ENCODE measurements at places on chromosomes 1 and 21.

DNA sequence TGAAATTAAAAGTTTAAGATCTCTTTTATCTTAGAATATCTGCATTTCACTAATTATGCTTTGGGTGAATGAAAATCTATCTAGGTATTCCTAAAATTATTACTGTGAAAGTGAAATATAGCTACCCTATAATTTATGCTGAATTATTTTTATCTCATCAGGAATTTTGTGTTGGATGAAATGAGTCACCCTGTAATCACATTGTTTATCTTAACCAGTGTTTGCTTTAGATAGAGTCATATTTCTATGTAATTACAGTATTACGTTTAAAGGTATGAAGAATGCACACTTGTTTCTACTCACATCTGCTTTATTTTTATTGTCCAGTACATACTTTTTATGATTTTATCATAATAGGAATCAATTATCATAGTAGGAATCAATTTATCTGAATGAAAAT, 249.2 kb downstream of the NCAM2 start:
- H3K36me3 ChIP-seq: no peaks in the 10 kb centered on the region
- H3K27me3 ChIP-seq: no peaks in the 10 kb centered on the region
- no peak overlapping the region for H3K4me3 ChIP-seq
- no peak for DNase-seq
- no peak overlapping the region for H3K27ac ChIP-seq

- no peak overlapping the region for H3K4me3 ChIP-seq
- no peaks in the 10 kb centered on the region for H3K27me3 ChIP-seq
- H3K36me3 ChIP-seq: peaks cover 2% of the 10 kb centered on the region
- DNase-seq: no peak
- no peak overlapping the region for H3K27ac ChIP-seq
Observed at GRCh38 chr1:89354205-89354604, 9.7 kb upstream of the GBP6 start.

DNA sequence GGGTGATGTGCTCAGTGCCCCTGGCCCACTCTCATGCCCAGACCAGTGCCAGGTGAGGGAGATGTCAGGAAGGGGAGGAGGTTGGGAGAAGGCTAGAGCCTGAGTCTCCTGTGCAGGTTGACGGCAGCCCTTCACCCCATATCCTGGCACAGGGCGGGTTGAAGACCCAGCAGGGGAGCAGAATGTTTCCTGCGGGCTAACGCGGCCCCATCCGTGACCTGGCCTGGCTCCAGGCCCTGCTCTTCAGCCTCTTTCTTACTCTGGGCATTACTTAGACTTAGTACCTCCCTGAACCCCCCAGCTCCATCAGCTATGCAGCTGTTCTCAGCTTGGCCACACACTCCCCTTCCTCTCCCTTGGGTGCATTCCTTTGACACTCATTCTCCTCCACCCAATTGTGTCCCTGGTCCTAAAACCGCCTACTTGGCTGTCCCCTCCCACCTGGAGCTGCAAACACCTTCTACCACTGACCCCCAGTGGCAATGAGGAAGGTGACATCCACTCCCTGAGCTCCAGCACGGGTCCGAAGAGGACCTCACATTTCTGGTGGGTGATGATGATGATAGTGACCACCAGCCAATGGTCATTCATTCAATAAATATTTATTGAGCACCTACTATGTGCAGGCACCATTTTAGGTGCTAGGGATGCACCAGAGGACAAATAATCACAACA, 179.0 kb downstream of the PTPRU start:
- H3K27ac ChIP-seq: no peak overlapping the region
- peaks cover 7% of the 10 kb centered on the region for H3K27me3 ChIP-seq
- H3K36me3 ChIP-seq: no peaks in the 10 kb centered on the region
- H3K4me1 ChIP-seq: no peaks in the 10 kb centered on the region
- no peak overlapping the region for H3K4me3 ChIP-seq

DNA sequence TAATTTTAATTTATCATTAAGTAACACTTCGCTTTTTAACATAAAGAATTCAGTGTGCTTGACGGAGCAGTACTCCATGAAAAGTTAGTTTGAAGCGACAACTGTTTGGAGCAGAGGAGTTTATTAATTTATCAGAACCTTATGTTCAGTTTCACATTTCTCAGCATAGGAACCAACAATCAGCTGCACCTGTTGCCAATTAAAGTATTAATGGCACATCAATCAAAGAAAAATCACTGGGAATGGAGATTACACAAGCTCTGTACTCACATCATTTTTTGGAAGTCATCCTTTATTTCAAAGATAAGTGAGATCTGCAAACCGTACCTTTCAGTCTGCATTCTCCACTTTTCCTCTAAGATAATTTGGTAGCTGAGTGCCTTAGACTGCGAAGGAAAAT, 344.6 kb downstream of the LMO4 start:
- H3K4me3 ChIP-seq: no peak overlapping the region
- peaks cover 2% of the 10 kb centered on the region for H3K27me3 ChIP-seq
- H3K27ac ChIP-seq: no peak overlapping the region
- no peaks in the 10 kb centered on the region for H3K4me1 ChIP-seq
- no peaks in the 10 kb centered on the region for H3K36me3 ChIP-seq

- H3K36me3 ChIP-seq: peaks cover 18% of the 10 kb centered on the region
- peak within 1 kb of the TSS; percentile 93 for H3K27ac ChIP-seq
- peak within 1 kb of the TSS; percentile 79 for H3K4me3 ChIP-seq
- peak; percentile 58 for DNase-seq
- peaks cover 19% of the 10 kb centered on the region for H3K4me1 ChIP-seq
Observed at GRCh38 chr1:232805269-232806185, at the start of gene MAP10. MAP10 (plus strand) TSS chr1:232805416; CDS start chr1:232805450, 34 bp downstream.

DNA sequence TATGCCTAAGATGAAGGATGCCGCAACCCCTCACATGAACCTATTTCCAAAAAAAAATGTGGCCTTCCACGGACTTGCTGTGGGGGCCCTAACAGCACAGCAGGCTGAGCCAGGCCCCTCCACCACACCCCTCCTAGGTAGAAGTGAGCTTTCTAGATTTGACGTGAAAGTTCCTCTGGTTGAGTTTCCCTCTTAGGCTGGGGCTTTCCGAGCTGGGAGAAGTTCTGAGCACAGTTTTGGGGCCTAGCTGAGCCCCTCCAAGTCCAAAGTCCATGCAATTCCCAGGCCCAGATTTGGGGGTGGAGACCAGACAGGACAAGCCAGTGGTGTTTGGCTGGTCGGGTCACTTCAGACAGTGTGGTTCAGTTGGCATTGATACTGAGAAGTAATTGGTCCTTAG, 13.8 kb upstream of the PHLDA3 start:
- H3K4me3 ChIP-seq: no peak overlapping the region
- no peaks in the 10 kb centered on the region for H3K36me3 ChIP-seq
- peaks cover 14% of the 10 kb centered on the region for H3K27me3 ChIP-seq
- H3K4me1 ChIP-seq: peaks cover 19% of the 10 kb centered on the region
- no peak for DNase-seq

DNA sequence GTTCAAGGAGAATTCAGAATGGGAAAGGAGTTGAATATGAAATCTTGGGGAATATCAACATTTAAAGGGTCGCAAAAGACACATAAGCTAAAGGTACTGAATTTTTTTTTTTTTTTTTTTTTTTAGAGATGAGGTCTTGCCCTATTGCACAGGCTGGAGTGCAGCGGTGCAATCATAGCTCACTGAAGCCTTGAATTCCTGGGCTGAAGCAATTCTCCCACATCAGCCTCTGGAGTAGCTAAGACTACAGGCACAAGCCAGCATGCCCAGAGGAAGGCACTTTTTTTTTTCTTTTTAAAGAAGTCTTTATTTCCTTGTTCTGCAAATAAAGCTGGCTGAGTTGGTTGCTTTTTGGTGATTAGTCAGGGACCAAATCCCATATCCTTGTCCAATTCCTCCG, 44.1 kb upstream of the RAB3GAP2 start:
- no peaks in the 10 kb centered on the region for H3K4me1 ChIP-seq
- H3K36me3 ChIP-seq: no peaks in the 10 kb centered on the region
- no peak for DNase-seq
- no peaks in the 10 kb centered on the region for H3K27me3 ChIP-seq
- H3K27ac ChIP-seq: no peak overlapping the region
- H3K4me3 ChIP-seq: no peak overlapping the region

DNA sequence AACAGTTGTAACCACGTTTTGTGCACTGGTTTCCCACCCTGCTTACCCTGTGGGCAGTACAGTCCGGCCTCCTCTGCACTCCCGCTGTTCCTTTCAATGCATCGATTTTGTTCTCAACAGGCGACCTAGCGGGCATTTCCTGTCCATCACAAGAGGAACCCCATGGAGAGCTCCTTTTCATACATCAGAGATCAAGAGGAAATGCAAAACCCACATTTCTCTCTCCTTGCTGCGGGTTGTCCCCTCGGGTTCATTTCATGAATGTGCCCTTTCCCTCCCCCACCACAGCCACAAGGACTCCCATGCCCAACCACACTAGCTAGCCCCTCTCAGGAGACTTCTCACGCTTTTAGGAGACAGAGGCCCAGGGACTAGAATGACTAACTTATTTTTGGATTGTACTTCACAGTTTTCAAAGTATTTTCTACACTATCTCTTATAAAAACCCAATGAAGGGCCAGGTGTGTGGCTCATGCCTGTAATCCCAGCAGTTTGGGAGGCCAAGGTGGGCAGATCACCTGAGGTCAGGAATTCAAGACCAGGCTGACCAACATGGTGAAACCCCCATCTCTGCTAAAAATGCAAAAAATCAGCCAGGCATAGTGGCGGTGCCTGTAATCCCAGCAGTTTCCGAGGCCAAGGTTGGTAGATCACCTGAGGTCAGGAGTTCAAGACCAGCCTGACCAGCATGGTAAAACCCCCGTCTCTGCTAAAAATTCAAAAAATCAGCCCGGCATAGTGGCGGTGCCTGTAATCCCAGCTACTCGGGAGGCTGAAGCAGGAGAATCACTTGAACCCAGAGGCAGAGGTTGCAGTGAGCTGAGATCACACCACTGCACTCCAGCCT, 18.4 kb downstream of the ATP1A4 start:
- H3K36me3 ChIP-seq: no peaks in the 10 kb centered on the region
- no peak overlapping the region for H3K27ac ChIP-seq
- DNase-seq: no peak

- no peaks in the 10 kb centered on the region for H3K36me3 ChIP-seq
- DNase-seq: no peak
- peaks cover 10% of the 10 kb centered on the region for H3K27me3 ChIP-seq
- H3K4me3 ChIP-seq: no peak overlapping the region
Observed at GRCh38 chr1:64171797-64172281, 31.6 kb upstream of the UBE2U start.

DNA sequence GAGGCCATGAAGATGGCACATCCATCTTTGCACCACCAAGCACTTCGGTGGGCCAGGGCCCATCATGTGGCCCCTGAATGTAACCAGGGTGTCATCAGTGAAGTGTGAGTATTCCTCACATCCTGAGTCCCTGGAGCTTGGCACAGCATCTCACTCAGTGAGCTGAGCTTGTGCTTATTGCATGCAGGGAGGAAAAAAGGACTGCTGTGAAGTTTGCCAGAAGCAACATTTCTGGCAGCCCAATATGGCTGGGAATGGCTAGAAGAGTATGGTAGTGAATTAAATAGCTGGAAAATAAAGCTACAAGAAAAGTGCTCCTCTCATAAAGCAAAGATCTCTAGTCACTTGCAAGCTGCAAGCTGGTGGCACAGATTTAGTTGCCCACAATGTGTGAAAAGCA, 109.3 kb downstream of the TNFSF18 start:
- H3K4me3 ChIP-seq: no peak overlapping the region
- H3K4me1 ChIP-seq: peaks cover 1% of the 10 kb centered on the region
- no peak for DNase-seq
- no peak overlapping the region for H3K27ac ChIP-seq
- H3K36me3 ChIP-seq: no peaks in the 10 kb centered on the region
- no peaks in the 10 kb centered on the region for H3K27me3 ChIP-seq

GRCh38 chr1:211908453-211908852, 77.9 kb upstream of the LPGAT1 start:
- DNase-seq: no peak
- H3K4me3 ChIP-seq: no peak overlapping the region
- H3K27ac ChIP-seq: no peak overlapping the region
- peaks cover 3% of the 10 kb centered on the region for H3K4me1 ChIP-seq

DNA sequence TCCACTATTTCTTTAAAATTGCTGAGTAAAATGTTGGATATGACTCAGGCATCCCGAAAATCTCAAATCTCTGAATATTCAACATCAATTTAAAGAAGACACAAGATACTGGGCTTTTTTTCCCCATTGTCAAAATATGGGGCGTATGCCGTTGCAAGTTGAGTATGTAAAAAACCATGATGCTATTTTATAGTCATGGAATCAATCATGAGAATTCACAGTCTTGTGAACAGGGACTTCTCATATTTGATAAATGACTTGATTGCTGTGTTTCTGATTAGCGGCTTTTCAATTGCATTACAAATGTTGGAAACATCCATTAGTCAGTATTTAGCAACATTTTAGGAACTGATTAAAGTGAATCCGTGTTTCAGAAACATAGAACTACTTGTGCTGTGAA, 45.3 kb downstream of the SETD4 start:
- H3K4me1 ChIP-seq: no peaks in the 10 kb centered on the region
- H3K4me3 ChIP-seq: no peak overlapping the region
- no peak for DNase-seq
- H3K27ac ChIP-seq: no peak overlapping the region

DNA sequence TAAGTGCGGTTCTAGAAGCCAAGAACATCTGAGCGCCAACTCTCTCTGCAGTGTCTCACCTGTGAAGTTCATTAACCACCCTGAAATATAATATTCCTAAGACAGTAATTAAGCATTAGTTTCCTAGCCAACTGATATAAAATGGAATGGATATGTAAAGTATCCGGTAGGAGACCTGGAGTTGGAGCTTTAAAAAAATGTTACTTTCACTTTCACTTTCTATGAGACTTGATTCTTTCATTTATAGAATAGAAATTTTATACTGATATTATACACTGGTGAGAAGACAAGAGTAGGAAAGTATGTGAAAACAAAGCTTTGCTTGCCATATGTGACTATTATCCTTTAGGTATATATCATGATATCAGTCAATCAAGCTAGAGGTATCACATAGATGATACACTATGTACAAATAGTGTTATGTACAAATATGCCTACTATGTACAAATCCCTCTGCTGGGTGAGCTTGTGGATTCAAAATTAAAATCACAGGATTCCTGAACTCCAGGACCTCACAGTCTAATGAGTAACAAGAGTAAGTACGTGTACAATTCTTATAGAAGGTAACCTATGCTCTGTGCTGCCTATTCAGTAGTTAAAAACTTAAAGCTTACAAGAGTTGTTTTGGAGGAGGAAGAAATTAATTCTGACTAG, 934.2 kb downstream of the TTLL7 start:
- H3K4me3 ChIP-seq: no peak overlapping the region
- H3K27ac ChIP-seq: no peak overlapping the region
- no peaks in the 10 kb centered on the region for H3K36me3 ChIP-seq
- no peak for DNase-seq

DNA sequence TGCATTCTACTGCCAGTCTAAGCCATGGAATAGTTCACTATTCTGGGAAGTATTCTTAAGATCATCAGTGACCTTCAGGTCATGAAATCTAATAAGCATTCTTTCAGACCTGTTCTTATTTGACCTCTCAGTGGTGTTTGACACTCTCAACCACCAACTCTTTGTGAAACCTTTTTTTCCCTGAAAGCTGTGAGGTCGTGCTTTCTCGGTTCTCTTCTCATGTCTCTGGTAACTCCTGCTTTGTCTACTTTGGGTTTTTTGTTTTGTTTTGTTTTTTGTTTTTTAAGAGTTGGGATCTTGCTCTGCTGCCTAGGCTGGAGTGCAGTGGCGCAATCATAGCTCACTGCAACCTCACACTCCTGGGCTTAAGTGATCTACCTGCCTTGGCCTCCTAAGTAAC, 56.3 kb downstream of the POU2F1 start:
- no peak overlapping the region for H3K4me3 ChIP-seq
- H3K27me3 ChIP-seq: no peaks in the 10 kb centered on the region
- DNase-seq: no peak
- peaks cover 2% of the 10 kb centered on the region for H3K36me3 ChIP-seq
